ENCODE measurements at places on chromosomes 16 and 17.

GRCh38 chr16:67528870-67529581 lies 397 bp downstream of the RIPOR1 start:
- DNase-seq = no peak

GRCh38 chr17:39716879-39717536 lies 13.3 kb downstream of the MIEN1 start:
- DNase-seq = peak; percentile 44

GRCh38 chr17:72077326-72077960 lies 43.4 kb upstream of the SOX9 start:
- DNase-seq = no peak

- no peak for DNase-seq
Measured at GRCh38 chr16:5789033-5789432, 691.4 kb upstream of the EEF2KMT start.

DNA sequence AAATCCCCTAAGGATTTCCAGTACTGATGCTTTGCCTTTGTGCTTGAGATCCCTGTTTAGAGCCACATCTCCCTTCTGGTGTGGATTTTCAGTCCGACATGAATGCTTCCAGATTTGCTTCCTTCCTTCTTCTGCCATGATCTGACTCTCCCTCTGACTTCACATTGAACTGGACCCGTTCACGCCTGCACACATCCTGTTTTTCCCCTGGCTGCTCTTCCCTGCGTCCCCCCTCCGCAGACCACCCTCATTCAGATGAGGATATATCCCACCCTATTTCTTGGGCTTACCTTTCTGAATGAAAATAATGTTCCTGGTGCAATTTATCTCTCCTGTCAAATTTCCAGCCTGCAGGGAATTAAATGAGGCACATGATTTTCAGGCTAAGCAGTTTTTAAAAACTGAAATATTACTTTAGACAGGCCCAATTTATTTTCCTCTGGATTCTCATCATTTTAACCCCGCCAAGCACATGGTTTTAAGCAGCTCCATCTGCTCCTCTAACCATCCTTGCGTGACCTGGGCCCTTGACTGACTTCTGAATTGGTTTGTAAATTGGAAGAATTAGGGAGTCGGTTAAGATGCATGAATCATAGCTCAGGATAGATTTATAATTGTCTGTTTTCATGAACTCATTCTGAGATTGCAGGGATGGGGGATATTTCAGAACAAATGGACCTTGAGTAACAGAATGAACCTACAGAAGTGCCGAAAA lies 59.2 kb downstream of the BMERB1 start:
- no peak for DNase-seq
